ENCODE measurements at places on chromosomes 7 and 10. TPM values are rescaled to one million over a fixed set of nuclear protein-coding genes. Genes with fewer than 3 reads are reported as not detected.

DNA sequence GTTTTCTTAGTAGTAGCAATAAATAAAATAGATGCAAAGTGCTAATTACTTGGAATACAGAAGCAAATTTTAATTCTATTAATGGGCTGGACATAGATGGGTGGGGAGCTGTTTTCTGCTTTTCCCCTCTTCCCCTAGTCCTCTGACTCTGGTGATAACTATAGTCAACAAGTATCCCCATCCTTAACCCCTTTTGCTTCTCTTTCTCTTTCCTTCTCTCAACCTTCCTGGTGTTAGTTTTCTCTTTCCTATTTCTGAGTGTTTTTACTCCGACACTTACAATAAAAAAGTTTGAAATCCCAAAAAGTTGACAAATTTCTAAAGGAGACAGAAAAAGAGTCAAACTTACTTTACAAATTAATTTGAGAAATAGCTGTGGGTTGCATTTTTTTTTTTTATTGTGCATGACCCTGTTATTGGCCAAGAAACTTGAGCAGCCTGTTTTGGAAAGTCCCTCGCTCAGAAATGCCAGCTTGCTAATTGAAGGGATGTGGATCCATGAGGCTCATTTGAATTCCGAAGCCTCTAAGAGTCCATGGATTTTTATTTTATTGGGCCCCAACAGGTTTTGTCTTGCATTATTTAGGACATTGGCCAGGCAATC lies 2.4 kb downstream of the FAS start:
- no peak for DNase-seq

DNA sequence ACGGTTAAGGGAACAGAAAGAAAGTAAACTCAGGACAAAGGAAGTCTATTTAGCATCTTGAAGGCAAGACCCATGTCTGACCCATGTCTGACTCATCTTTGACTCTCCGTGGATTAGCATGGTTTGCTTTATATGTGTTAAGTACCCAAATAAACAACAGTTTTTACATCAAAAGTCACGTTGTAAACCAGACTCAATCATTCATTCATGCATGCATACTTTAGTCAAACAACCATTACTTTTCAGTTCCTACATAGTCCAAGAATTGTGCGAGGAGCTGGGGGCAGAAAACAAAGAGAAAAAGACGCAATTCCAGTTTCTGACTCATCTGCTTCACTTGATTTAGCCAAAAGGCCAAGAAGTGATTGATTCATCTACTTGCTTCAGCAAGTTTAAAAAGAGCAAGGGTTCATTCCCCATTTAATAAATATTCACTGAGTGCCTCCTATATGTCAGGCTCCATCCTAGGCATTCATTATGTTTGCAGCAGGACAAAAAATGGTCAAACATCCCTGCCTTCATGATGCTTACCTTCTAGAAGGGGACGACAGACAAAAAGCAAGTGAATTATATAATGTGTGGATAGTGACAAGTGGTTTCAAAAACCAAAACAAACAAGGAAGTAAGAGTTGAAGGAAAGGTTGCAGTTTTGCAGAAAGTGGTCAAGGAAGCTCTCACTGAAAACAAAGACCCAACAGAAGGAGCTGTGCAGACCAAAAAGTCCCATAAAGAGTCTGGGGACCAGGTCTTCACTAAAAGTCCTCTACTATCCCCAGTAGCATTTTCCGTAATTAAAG lies 116.2 kb downstream of the FAM107B start:
- DNase-seq: no peak

DNA sequence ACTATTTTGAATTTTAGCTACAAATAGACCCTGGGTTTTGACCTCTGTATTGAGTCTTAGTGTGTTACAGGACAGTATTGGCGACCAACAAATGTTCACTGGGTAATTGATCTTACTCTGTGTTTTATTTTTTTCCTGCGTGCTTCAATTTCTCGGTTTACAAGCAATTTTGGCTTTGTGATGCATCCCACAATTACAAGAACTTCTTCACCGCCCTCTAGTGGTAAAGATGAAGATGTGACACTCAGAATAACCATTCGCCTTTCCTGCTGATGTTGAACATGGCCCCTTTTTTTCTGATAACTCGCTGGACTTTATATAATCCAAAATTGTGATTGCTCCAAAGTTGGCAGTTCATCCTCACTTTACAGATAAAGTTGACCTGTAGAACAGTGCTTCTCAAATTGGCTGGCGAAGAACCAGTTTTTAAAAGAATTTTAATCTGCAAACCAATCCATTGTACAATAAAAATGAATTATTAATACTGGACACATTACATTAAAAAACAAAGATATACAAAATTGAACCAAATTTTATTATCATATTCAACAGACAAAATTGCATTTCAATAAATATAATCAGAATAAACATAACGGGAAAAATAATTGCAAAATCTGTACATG lies 20.2 kb upstream of the SMC3 start:
- no peak for DNase-seq

Gene CRTAC1
- 23.0 TPM for total RNA-seq

DNA sequence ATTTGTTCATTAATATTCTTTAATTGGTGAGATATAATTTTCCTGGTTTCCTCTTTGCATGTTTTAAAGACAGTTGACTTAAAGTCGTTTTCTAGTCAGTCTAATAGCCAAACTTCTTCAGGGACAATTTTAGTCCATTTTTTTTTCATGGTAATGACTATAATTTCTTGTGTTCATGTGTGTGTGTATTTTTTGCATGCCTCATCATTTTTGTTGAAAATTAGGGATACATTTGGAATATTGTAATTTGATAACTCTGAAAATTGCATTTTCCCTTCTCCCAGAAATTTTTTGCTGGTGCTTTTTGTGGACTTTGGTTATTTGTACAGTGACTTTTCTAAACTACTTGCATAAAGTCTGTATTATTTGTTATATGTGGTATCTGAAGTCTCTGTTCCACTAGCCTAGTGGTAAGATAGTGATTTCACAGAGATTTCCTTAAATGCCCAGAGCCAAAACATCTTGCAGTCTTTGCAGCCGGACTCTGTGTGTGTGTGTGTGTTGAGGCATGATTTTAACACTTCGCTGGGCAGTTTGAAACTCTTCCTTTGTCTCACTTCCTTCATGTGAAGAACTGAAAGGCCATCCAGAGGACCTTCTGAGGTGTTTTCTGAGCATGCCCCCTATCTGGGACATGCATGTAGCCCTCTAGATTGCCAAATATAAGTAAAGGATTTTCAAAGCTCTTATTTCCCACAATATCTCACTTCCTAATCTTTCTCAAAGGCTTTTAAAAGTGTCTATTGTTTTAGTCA lies 40.9 kb upstream of the ZNF365 start:
- no peak for DNase-seq

Gene TFPI2
- 4.1 TPM for total RNA-seq

- no peak for DNase-seq
Measured at GRCh38 chr7:139696552-139696951, 81.2 kb downstream of the HIPK2 start.

GRCh38 chr7:134752006-134752760 lies 27.3 kb upstream of the CALD1 start:
- no peak for DNase-seq

Gene FGFBP3
- total RNA-seq: 6.0 TPM

Gene GIMAP4
- 52.8 TPM for total RNA-seq

Gene TMEM60
- total RNA-seq: 10.1 TPM

DNA sequence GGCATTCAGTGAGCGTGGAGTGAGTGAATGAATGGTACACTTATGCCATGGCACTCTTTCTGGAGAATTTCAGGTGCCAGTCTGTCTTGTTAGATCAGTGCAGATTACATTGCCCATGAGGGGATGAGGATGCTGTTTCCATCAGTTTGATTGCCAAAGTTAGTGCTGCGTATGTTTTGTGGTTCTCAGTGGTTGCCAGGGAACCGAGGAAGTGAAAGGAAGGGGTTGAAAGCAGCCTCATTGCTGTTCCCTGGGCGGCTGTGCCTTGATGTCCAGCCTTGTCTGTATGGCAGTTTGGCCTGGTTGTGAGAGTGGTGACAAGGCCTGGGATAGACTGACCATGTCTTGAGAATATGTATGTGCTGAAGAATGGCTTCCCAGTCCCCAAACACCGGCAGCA lies 30.2 kb downstream of the WBP1L start:
- no peak for DNase-seq

DNA sequence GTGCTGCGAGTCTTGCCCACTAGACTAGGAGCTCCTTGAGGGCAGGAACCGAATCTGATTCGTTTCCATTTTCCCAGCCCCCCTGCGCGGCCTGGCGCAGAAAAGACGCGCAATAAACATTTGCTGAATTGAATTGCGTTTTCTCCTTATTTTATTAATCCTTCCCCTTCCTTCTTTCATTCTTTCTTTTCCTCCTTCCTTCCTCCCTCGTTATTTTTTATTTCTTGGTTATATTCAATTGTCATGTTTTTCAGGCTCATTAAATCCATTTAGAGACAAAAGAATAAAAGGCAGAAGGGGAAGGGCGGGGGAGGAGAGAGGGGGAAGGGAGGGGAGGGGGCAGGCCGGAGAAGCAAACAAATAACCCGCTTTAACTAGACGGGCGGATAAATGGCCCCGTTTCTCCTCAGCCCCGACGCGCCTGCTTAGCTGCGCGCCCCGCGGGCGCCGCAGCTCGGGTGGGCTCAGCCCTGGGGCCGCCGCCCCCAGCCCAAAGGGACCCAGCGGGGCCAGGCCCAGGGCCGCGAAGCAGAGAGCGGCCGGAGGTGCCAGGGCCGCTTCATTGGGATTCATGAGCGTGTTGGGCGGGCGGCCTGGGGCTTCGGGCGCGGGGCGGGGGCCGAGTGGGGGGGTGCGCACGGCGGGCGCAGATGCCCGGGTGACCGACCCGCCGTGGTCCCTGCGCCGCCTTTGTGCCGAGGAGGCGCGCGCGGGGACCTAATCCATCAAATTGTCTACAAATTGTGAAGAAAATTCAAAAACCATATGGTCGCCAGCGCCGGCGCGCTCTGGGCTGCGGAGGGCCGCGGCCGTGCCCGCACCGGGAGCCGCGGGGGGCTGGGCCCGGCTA lies 5.0 kb downstream of the LBX1 start:
- no peak for DNase-seq
